ENCODE measurements at places on chromosomes 4 and X.

DNA sequence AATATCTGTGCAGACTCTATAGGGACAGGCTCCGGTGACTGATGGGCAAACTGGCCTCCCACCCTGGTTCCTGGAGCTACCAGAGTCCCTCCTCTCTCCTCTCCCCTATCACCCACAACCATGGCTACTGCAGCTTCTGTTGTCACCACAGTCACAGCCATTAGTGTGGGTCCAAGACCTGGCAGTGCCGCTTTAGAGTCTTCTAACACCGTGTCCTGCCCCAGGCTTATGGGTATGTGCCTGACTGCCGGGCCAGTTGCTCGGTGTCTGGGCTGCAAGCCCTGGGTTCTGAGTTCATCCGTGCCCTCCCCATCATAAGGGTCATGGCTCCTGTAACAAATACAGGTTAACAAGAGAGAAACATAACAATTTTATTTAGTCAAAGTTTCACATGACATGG is 85.4 kb downstream of the FNIP2 start:
- no peak for DNase-seq

DNA sequence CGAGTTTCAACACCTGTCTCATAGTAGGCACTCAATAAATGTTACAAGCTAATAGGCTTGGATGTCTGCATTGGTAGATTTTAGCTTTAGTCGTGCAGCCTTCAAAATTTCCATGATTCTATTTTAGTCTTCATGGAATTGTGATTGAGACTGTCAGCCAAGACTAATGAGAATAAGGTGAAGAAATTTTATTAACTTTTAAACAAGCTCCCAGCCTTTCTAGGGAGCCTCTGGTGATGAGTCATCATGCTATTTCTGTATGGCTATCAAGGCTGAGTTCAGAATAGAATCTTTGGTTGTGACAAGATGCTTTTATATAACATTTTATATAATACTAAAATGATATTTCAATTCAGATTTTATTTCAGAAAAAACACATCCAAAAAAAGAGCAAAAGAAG is 685.8 kb downstream of the GABRG1 start:
- no peak for DNase-seq

DNA sequence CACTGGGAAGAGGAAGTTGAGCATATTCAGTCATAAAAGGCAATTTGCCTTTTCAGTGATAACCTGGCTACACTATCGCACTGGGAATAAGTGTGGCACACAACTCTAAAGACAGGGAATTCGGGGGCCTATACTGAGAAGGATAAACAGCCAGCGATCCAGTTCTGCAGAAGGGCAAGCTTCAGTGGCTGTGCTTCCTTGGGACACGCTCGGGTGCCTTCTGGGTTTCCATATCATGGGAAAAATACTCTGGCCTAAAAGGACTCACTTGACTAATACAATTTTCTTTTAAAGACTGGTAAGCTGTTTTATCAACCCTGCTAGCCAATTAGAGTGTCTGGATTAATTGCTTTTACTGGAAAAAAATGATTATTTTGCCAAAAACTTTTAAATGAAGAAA is 58.5 kb downstream of the TENM3 start:
- DNase-seq, result no peak

DNA sequence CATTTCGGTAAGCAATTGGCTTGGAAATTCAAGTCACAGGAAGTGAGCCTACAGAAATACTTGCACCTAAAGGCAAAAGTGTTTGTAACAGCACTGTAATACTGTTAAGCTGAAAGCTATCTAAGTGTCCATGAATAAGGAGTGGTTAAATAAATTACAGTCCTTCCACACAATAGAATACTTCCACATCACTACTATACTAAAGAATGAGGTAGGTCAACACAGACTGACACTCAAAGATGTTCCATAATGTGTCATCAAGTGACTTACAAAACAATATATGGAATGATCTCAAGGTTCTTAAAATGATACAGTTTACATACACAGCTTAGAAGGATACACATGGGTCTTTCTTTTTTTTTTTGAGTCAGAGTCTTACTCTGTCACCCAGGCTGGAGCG is 27.0 kb downstream of the SLC10A6 start:
- no peak for DNase-seq

GRCh38 chr4:176052744-176053143 is 12.9 kb upstream of the WDR17 start:
- no peak for DNase-seq

- DNase-seq, result no peak
These were observed 82.8 kb downstream of the LNX1 start for GRCh38 chr4:53508446-53508845.

DNA sequence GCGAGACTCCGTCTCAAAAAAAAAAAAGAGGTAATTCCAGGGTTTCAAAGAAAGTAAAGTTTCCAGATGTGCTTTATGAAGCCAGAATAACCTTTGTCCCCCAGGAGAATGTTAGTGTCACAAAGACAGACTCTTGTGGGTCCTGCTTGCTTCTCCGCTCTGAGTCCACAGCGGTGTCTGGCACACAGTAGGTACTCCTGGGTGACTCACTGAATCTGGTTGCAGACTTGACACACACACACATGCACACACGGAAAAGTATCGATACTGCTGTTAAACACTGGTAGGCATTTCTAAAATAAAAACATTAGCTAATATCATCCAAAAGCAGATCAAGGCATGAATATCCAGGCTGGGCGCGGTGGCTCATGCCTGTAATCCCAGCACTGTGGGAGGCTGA is 22.9 kb downstream of the TMEM187 start:
- no peak for DNase-seq

- no peak for DNase-seq
These were observed 3.3 kb upstream of the HMGB2 start for GRCh38 chr4:173337463-173337862.

DNA sequence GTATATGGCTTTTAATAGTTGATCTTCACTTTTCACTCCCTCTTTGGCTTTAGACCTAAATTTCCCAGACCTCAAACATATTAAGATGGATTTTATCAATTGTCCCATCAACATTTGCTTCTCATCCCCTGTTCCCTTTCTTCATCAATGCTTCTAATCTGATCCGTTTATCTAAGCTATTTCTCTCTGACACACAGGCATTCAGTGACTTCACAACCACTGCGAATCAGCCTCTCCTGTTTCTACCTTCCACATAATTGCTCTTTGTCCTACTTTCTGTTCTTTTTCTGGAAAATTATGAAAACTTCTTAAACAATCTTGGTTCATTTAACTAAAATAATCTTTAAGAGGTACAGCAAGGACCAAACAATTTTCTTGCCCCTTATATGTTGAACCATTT is 115.2 kb downstream of the GLRA3 start:
- DNase-seq, result no peak

DNA sequence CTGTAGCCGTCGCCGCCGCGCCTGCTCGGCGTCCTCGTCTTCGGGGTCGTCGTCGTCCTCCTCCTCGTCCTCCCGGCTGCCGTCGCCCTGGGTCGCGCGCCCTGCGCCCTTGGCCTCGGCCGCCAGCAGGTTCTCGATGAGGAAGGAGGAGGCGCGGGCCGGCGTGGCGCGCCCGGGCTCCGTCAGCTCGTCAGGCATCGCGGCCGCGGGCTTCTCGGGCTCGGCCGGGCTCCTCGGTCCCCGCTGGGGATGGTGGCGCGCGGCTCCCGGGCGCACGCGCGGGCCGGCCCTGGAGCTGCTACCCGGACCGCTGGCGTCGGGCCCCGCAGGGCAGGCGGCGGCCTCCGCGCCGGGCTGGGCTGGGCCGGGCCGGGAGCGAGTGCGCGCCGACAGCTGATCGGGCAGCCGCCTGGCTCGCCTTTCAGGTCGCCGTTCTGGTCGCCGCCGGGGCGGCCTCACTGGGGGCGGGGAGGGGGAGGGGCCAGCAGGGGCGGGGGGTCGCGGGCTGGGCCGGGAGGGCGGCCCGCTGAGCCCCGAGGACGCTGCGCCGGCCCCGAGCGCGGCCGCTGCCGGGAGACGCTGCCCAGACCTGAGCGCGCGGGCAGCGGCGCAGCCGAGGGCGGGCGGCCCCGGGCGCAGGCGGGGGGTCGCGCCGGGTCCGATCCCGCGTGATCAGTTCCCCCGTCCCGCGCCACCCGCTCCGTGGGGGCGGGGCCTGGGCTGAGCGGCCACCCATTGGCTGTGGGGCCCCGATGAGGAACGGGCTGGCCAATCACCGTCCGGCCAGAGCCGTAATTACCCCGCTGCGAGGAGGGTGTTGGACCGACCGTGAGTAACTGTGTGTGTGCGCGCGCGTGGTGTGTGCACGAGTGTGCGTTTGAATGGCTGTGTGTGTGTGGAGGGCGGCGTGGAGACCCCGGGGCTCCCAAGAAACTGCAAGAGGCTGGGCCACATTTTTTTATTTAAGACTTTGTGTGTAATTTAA is at the start of gene HMX1:
TSS of gene HMX1 (minus strand) at position 423 of the 985 bp plus-strand sequence. CDS start at position 198, 225 bp downstream.
- DNase-seq, result no peak

GRCh38 chrX:791479-792034 is 161.0 kb downstream of the SHOX start:
- no peak for DNase-seq

- DNase-seq, result no peak
These were observed 114.8 kb upstream of the NAP1L5 start for GRCh38 chr4:88812420-88812819.

GRCh38 chr4:101037938-101038413 is 309.4 kb downstream of the PPP3CA start:
- no peak for DNase-seq

GRCh38 chr4:55758066-55758465 is 61.5 kb upstream of the EXOC1L start:
- no peak for DNase-seq

DNA sequence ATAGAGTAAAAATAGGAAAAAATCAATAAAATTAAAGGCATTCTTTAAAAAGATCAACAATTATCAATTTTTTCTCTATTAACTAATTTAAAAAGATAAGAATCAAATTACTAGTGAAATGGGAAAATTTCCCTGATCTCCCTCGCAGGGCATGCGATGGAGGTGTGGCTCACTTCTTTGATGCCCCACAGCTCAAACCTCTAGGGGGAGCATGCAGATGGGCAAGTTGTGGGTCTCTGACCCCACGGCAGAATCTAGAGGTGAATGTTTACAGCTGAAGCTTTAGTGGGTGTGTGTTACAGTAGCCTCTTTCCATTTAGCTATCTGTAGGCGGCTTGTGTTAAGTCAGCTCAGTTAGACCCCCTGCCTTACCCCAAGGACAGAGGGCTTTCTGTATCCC is 1348.8 kb downstream of the PCDH18 start:
- DNase-seq, result no peak

- no peak for DNase-seq
These were observed 562 bp downstream of the AKAP17A start for GRCh38 chrX:1591863-1592469.

GRCh38 chr4:169263791-169264392 is 6.9 kb downstream of the SH3RF1 start:
- DNase-seq, result no peak

- no peak for DNase-seq
These were observed 47.2 kb downstream of the FGFBP1 start for GRCh38 chr4:15891312-15891711.

GRCh38 chr4:168139336-168139735 is 47.0 kb downstream of the ANXA10 start:
- DNase-seq, result no peak

DNA sequence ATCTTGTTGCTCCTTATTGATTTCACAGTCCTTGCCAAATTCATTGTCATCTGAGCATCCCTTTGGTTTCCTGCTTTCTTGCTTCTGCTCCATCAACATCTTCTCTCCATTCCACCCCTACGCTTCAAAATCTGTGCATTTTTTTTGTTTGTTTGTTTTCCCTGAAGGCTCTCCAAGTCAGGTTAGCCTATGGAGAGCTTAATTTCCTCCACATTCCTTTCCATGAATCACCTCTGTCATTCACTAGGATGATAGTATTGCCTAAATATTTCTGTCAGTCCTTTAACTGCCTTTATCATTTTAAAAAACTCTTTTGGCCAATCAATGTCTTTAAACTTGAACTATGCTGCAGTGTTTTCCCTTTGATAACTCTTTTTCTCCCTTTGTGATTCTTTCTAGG is 67.7 kb downstream of the PPARGC1A start:
- DNase-seq, result no peak

DNA sequence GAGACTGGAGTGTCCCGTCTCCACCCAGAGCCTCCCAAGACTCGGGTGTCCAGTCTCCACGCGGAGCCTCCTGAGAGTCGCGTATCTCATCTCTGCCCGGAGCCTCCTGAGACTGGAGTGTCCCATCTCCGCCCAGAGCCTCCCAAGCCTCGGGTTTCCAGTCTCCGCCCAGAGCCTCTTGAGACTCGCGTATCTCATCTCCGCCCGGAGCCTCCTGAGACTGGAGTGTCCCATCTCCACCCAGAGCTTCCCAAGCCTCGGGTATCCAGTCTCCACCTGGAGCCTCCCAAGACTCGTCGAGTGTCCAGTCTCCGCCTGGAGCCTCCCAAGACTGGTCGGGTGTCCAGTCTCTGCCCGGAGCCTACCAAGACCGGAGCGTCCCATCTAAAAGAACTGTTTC is 2.3 kb downstream of the FAM47C start:
- no peak for DNase-seq

DNA sequence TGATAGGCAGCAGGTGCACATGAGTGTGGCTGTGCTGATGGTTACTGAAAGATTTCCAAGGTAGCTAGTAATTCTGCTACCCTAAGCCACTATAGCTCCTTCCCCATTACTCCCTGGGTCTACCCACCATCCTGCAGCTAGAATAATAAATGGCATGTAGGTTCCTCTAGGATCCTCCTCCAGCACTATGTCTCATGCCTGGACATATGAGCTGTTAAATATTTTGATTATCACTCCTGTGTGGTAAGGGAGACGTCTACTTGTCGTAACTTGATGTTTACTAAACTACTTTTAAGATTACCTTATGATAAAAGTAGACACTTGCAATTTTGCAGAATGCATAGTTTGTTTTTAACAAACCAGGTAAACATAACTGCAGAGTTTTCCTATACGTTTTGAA is 35.5 kb downstream of the TET2 start:
- no peak for DNase-seq

DNA sequence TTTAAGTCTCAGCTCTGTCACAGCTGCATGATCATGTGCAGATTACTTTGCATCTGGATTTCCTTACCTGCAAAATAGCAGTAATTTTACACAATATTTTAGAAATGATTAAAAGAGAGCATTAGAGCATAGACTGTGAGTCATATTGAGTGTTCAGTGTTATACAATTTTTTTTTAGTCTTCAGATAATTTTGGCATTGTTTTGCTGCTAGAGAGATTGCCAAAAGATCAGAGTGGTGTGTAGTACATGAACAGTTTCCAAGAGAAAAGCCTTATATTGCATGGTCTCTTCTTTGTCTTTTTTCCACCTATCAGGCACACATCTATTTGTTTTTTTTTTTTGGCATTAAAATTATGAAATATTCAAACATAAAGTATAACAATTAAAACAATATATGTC is 209.6 kb upstream of the TLL1 start:
- no peak for DNase-seq

- DNase-seq, result no peak
These were observed 135.6 kb upstream of the TLL1 start for GRCh38 chr4:165737309-165737972.

GRCh38 chr4:163697121-163697520 is 202.6 kb downstream of the TMA16 start:
- DNase-seq, result no peak

DNA sequence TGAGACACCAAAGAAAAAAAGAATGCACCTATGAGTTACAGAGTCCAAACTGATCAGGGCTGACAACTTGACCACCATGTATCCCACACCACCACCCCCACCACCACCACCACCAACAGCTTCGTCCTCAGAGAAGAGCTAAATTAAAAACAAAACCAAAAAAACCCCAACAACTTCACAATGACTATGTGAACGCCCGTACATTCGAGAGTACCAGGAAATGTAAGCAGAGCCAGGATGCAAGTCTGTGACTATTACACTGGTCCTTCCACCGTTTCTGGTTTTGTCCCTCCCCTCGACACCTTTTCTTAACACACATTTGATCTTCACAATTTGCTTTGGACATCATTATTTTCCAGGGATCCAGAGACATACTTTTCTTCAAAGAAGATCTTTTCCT is 51.0 kb downstream of the WFS1 start:
- no peak for DNase-seq

Measured in GF-D8 (cell line).